ENCODE measurements at places on chromosomes 12 and 14.
A peak's percentile ranks its signal among the peaks of the same experiment; 100 is the strongest.

DNA sequence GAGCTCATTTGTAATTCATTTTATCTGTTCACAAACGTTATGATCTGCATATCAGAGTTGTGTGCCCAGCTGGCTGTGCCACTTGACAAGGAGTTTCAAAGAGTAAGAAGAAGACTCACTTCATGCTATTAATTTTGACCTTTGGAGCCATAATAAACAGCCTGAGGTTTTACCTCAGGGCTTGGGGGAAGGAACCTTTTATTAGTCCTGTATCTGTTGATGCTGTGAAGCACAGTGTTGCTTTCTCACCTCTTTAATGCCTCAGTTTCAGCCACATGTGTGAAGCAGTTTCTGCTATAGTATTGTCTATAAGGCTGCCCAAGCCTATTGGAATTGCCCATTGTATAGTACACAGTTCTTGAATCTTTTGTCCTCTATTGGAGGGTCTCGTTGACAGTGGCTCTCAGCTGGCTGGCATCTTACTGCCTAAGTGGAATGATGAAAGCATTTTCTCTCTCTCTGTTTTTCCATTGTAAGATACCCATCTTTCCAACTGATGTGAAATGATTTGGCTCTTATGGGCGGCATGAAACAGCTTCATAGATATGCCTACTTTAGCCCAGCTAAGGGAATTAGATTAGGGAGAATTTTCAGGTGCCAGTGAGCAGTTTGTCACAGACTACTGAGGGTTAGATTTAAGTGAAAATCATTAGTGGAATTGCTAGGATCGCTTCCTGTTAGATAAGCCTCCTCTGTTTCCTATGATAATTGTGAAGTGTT is 34.7 kb downstream of the GPATCH2L start:
- no peak for DNase-seq

GRCh38 chr12:131929581-131930456 is 743 bp downstream of the PUS1 start:
- peak; percentile 68 for DNase-seq

- DNase-seq = peak; percentile 82
Measured at GRCh38 chr14:34461334-34462131, 507 bp downstream of the SPTSSA start.

- no peak for DNase-seq
Measured at GRCh38 chr12:89821896-89822295, 113.3 kb upstream of the ATP2B1 start.

DNA sequence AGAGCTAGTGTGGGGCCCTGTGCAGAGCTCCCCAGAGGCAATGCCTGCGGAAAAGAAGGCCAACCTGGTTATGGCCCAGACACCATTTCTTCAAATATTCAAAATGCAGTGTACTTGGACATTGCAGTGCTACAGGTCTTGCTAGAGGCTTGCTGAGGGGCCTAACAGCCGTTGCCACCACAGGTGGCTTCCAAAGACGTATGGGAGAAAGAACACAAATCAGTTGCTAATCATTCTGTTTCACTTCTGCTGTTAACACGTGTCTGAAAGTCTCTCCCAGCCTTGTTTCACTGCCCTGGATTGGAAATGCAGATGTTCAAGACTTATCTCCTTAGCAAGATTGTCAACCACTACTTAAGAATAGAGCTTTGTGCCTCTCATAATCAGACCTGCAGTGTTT is 925.9 kb downstream of the GALC start:
- DNase-seq = no peak
